ENCODE measurements at places on chromosomes 12 and 14. TPM values are rescaled to one million over a fixed set of nuclear protein-coding genes. Genes with fewer than 3 reads are reported as not detected.

DNA sequence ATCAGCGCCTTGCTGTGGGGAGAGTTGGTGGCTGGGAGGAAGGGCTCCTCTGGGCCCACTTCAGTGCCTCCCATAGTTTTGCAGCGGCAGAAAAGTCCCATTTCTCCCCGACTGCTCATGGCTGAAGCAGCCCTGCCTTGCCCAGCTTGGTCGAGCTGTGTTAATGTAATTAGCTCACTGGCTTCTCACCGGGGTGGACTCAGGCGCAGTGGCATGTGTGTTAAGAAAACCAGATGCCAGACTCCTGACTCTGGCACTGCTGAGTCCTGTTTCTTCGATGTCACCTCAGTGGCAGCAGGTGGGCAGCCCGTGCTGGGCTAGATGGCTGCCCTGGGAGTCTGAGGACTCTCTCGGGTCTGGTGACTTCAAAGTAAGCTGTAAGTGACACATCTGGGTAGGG lies 47.4 kb downstream of the CHST11 start:
- no peak for DNase-seq

Gene TC2N
- 7.7 TPM for polyA plus RNA-seq

Gene RASAL1
- polyA plus RNA-seq: 0.10 TPM

- DNase-seq: no peak
Observed at GRCh38 chr12:57519796-57520052, 590 bp downstream of the DDIT3 start.

DNA sequence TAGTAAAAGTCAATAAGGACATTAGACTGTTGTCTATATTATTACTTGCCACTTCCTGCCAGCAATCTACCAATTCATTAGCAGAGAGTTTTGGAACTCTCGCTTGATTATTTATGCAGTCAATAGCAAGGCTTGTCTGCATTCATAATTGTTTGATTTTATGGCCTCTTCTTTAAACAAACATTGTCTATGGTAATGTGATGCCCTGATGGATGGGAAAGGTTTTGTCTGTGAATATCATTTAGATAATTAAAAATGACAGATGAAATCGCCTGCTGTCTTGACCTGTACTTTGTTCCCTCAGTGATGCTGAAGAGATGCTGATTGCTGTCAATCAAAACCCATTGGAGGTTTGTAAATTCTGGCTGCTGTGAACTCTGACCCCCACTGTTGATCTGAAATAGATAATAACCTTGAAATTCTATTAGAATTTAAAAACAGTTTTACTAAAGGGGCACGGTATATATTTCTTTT lies 455.3 kb downstream of the NPAS3 start:
- DNase-seq: no peak

- no peak for DNase-seq
Observed at GRCh38 chr12:62679608-62680007, 213.0 kb downstream of the MON2 start.

Gene ADCY4
- polyA plus RNA-seq: 0.10 TPM

Gene CLEC9A
- polyA plus RNA-seq: not detected

Gene MFAP5
- polyA plus RNA-seq: 17.7 TPM

DNA sequence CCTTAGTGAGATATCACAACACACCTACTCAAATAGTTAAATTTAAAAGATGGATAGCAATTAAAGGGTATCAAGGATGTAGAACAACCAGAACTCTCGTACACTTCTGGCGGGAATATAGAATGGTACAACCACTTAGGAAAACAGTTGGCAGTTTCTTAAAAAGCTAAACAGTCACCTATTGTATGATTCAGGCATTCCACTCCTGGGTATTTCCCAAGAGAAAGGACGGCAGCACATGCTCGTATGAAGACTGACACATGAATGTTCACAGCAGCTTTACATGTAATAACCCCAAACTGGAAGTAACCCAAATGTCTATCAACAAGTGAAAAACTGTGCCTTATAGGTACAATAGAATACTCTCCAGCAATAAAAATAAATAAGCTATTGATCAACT lies 465.2 kb downstream of the VRK1 start:
- no peak for DNase-seq

Gene C12orf54
- polyA plus RNA-seq: 1.9 TPM

DNA sequence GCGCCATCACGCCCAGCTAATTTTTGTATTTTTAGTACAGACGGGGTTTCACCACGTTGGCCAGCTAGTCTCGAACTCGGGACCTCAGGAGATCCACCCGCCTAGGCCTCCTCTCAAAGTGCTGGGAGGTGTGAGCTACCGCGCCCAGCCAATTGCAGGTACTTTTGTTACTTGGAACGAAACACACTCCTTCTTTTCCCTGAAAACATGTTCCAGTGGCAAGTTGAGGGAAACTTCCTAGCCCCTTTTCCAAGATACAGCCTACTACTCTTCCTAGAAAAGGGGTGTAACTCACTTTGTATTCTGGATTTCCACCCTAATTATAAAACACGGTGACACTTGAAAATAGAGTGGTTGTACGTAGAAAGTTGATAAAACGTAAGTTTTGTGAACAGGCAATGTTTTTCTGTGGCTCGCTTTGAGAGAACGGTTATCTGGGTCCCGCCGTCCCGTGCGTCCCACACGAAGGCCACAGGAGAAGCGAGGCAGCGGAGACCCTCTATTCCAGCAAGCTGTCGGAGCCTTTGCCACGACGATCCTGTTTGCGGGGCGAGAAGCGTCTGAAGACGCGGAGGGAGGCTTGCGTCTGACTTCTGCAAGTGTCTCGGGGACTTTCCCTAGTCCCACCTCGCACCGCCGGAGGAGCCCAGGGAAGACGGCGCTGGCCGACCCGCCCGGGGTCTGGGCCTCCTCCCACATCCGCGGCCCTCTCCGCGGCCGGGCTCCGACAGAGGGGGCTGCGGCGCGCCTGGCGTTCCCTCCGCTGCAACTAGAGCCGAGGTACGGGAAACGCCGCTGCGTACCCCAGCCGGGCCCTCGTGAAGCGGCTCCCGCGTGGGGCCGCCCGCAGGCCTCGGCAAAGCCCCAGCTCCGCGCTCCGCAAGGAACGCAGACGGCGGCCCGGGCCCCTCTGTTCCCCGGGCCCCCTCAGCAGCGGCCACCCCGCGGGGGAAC lies 745 bp downstream of the CDCA4 start:
- no peak for DNase-seq

- no peak for DNase-seq
Observed at GRCh38 chr12:51009056-51009440, 17.1 kb downstream of the SLC11A2 start.

DNA sequence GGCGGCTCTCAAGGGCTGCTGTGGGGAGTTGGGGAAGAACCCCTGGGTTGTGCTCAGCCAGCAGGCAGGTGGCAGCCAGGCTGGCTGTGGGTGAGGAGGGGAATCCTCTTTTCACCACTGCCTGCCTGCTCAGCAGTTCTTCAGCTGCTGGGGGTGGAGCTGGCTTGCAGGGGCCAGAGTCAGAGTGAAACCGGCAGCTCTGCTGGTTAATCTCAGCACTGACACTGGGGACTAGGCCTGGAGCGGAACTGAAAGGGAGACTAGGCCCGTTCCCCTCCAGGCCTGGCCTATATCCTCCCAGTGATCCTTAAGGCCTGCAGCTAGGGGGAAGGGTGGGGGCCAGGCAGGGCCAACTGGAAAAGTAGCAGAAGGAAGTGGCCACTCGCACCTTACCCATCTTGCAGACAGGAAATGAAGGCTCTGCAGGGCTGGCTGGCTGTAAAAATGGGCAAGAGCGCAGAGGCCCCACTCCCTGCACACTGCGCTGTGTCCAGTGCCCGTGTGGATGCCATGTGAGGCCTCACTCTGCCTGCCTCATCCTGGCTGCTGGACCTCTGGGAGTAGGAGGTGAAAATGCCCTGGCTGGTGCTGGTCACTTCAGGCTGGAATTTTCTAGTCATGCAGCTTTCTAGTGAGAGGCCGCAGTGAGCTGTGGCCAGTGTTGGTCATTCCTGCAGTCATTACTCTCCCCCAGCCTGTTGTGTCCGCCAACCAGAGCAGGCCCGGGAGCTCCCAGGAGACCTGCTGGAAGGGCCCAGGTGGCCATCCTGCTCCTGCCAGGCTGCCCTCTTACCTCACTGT lies 39.4 kb downstream of the SH2B3 start:
- no peak for DNase-seq

- DNase-seq: peak; percentile 4
Observed at GRCh38 chr12:32756476-32757066, 874 bp upstream of the YARS2 start.

Gene SCNN1A
- 174 TPM for polyA plus RNA-seq

GRCh38 chr14:78448164-78449094 lies 278.3 kb downstream of the NRXN3 start:
- peak; percentile 14 for DNase-seq

GRCh38 chr14:24607081-24607480 lies 2.4 kb downstream of the GZMH start:
- no peak for DNase-seq

DNA sequence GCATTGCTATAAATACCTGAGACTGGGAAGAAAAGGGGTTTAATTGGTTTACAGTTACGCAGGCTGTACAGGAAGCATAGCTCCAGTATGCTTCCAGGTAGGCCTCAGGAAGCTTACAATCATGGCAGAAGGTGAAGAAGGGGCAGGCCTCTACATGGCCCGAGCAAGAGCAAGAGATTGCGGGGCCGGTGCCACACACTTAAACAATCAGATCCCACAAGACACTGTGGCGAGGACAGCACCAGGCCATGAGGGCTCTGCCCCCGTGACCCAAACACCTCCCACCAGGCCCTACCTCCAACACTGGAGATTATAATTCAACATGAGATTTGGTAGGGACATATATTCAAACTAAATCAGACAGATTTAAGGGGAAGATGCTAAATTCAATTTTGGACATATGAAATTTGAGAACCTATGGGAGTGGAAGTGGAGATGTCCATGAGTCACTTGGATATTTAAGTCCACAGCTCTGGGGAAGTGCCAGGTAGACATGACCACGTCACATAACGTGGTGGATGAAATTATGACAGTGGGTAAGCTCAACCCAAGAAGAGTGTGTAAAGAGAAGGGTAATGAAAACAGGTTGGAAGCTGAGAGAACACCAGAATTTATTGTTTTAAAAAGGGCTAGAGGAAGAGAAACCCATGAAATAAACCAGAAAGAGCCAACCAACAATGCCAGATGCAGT lies 1.5 kb upstream of the LTA4H start:
- DNase-seq: peak; percentile 26

- DNase-seq: no peak
Observed at GRCh38 chr12:130412384-130412783, 74.7 kb downstream of the PIWIL1 start.

Gene SLC25A47
- polyA plus RNA-seq: not detected

GRCh38 chr14:91397965-91398591 lies 19.5 kb downstream of the CCDC88C start:
- DNase-seq: no peak

DNA sequence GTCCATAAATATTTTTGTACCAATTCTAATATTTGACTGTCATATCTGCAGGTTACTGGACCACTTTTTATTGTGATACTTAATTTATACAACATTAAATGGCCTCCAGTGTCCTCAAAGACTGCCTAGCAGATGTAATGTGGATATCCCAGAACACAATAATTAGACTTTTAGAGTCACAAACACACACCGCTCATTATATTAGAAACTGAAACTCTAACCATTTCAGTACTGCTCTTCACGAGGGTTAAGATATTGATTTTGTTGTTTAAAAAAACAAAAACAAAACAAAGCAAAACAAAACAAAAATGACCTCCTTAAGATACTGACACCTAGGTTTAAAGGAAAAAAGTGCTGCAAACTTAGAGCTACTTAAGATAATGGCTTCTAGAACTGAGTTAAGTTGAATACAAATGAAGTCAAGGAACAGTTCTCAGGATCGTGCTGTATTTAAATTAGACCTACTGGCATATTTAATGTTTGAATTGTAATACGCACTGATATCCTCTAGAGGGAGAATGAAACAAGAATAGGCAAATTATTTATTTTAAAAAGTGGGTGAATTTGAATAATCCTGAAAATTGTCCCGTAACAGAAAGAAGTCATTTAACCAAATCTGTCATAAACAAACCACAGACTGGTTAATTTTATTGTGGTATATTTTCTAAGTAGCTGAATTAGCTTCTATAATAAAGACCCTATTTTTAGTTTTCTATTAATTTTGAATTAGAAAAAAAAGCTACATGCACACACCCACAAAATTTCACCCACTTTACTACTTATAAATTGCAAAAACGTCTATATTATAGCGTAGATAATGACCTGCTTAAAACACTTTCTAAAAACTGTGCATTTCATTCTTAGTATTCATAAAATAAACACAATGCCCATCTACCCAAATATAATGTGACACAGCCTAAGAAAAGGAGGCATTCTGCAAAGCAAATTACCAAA lies 395.2 kb upstream of the DCN start:
- peak; percentile 37 for DNase-seq

Gene LMNTD1
- polyA plus RNA-seq: 0.28 TPM

DNA sequence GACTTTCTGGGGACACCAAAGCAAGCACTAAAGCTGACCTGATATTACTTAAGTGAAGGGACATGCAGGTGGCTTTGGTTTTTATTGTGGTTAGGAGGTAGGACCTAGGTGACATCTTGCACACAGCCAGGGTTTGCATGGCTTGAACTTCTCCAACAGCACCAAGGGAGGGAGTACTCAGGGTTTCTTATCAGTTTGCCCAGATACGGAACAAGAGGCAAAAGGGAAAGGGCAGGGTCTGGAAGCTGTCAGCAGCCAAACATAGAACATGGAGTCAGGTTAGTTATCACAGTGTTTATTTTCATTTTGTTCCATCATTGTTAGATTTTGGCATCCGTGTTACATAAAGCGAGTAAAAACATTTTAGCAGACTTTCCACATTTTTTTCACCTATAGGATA lies 186.3 kb upstream of the CLEC14A start:
- DNase-seq: no peak

- DNase-seq: no peak
Observed at GRCh38 chr14:39090548-39091111, 12.4 kb downstream of the SEC23A start.

Gene BCL11B
- polyA plus RNA-seq: 2.0 TPM

DNA sequence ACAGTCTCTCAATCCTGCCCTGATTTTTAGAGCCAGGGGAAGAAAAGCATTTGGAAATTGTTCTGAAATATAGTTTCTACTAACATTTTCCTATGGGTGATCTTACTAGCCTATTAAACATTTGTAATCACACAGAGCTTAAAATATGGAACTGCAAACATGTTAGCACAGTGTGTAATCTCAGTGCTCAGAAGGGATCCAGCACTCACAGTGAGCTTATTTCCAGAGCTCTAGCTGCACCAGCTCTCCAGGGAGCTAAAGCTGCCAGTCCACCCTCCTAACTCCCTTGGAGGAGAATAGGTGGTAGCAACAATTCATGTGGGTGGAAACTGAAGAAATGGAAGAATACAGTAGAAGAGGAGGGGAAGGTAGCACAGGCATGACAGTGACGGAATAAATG lies 64.9 kb upstream of the SYT1 start:
- DNase-seq: no peak

- no peak for DNase-seq
Observed at GRCh38 chr12:67986632-67987031, 2.6 kb upstream of the IFNG-AS1 start.

DNA sequence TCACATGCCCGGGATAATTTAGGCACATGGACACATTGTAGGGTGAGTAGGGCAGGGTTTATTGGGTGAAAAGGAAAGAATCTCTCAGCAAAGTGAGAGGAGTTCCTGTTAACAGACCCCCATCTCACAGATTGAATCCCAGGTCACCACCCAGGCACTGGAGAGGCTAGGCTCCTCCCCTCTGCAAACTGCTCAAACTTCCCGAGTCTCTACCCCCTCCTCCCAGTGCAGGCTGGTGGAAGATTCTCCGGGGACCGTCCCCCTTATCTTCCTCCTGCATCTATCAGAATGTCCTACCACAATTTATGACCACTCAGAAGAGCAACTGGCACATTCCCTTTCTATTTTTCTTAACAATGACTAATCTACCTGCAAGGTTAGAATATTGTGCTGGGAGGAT lies 126.0 kb downstream of the NTF3 start:
- DNase-seq: no peak

Gene PHETA1
- polyA plus RNA-seq: 3.8 TPM

- no peak for DNase-seq
Observed at GRCh38 chr14:94770815-94771157, 873 bp upstream of the GSC start.

Gene BIN2
- polyA plus RNA-seq: not detected
